Inflammatory macrophage treated with lipopolysaccharide for 1 hour (primary cell): ENCODE measurements at places on chromosomes 6 and 20.

GRCh38 chr6:28748192-28748591, 175.6 kb downstream of the TRIM27 start:
- no peak for DNase-seq

GRCh38 chr20:9838035-9838377, 870 bp downstream of the PAK5 start:
- DNase-seq, result no peak

DNA sequence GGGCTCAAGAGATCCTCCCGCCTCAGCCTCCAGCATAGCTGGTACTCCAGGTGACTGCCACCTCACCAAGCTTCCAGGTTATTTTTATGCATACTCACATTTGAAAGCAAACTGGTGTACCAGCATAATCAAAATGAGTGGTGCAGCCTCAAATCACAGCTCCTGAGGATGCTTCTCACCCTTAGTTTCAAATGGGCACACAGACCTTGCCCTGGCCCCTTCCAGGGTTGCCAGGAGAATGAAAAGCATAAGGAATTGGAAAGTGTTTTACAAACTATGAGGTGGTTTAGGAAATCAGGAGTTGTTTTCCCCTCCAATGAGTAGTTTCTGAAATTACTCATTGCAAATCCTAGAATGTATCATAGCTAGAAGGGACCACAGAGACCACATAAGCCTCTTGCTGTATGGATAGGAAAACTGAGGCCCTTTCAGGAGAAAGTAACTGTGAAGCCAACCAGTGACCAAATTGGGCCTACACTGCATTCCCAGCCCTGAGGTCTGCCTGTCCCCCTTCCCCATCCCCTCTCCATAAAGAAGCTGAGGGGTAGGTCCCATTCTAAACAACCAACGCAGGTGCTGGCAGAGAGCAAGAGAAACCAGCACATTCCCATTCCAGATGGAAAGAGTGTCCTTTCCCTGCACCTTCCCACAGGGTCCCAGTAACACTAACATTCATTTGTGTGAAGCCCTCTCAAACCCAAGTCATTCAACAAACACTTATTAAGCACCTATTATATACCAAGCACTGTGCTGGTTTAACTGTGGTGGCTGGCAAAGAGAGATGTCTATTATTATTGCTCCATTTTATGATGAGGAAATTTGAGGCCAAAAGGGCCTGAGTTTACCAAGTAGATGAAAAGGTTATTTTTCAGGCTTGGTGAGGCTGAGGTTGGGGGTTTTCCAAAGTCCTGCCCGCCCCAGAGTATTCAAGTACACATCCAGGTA, 2.1 kb upstream of the E2F1 start:
- no peak for DNase-seq

DNA sequence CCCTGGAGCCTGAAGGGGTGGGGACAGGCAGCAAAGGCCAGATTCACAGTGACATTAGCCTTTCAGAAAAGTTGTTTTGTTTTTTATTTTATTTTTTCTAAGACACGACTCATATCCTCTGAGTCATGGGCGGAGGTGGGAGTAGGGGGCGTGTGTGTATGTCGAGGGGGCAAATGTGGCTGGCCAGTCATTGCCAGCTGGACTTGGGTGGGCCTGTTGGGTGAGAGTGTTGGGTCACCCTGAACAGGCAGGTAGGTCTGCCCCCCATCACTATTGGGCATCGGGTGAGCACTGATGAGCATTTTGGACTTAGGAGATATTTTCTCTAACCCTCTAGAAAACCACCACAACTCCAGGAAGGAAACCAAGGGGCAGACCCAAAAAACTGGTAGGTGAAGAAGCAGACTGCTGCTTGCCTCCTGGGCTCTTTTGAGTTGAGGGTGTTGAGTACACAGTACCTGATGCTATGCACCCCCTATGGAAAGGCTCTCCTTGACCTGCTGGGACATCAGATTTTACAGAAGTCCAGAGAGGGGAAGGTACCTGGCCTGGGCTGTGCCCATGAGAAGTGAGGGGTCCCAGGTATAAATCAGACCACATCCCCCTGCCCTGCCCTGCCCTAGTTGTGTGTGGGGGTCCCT, 5.6 kb downstream of the SMIM29 start:
- no peak for DNase-seq

DNA sequence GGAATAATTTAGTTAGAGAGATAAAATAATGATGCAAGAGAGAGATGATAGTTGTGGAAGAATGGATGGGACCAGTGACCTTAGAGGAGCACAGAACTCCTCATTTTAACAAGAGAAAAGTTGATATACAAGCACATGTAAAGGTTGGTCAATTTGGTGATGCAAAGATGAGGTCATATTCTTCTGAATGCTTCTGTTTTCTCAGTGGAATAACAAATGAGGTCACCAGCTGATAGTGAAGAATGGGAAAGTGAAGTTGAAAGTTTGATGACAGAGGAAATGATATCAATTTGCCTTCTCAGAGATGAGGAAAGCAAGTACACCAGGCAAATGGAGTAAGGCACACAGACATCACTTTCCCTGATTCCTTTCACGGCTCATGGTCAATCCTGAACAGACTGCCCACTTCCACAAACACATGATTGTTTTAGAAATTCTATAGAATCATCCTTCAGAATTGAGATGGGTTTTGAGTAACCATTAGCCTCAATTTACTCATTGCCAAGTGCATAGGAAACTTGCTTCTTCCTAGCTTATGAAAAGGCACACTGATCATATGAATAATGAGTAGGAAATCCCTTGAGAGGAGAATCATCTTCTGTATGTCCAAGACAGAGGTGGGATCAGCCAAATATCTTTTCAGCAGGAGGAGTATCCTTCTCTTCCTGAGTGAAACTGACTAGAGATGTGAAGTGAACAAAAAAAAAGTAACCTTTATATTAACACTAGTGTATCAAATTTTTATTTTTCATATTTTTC, 82.4 kb upstream of the TCF21 start:
- no peak for DNase-seq
